ENCODE measurements at places on chromosomes 2 and 18.

DNA sequence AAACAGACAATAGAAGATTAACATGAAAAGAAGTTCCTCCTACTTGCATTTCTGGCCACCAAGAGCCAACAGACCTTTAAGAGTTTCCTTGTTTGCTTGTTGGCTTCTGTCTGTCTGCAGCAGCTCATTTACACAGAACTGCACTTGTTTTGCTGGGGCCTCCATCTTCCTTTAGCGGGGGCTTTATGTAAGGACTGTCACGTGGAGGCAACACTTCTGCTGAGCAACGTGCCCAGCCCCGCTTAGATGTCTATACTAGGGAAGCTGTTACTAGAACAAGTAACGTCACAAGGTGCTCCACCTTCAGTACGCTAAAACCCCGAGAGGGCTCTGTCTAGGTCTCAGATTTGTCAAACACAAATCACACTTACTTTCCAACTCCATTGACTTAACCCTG is 104.3 kb upstream of the PXDN start:
- no peak for DNase-seq

DNA sequence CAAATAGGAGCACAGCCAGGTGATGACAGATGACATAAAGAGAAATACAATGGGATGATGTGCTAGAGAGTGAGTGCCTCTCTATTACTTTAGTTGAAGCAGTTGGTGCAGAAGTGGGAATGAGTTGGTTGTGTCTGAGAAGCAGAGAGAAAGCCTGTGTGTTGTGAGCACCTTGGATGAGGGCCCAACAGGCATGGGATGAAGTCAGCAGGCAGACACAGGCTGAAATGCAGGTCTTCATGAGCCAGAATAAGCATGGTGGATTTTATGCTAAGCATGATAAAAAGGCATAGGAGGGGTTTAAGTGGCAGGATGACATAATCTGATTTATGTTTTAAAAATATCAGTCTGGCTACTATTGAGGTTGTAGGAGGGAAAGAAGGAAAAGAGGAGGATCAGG is 71.5 kb downstream of the KLHL14 start:
- DNase-seq, result no peak

GRCh38 chr2:111069722-111070121 is 51.0 kb upstream of the BCL2L11 start:
- no peak for DNase-seq

GRCh38 chr2:126832014-126832413 is 66.7 kb upstream of the TEX51 start:
- no peak for DNase-seq

DNA sequence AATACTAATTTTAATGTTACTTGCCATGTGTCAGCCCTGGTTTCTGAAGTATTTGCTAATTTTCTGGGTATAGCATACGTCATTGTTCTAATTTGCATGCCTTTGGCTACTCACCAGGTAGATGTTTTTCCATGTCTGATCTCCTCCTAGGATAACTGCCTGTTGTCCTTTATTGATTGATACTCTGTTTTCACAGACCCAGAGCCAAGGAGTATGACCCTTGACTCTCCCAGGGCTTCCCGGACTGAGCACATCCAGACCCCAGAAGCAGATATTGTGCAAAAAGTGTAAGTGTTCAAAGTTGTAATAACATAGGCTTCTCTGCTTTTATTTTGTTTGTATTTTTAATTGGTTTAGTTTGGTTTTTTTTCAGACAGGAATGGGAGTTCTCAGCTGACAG is 53.8 kb downstream of the SUMO1 start:
- no peak for DNase-seq

Measured in D721Med (cell line).